ENCODE measurements at places on chromosomes 5 and 9. TPM values are rescaled to one million over a fixed set of nuclear protein-coding genes. Genes with fewer than 3 reads are reported as not detected.

The GABRA1 gene
- polyA plus RNA-seq: not detected

The NPR2 gene
- polyA plus RNA-seq: 9.4 TPM

The UBE2QL1 gene
- not detected for polyA plus RNA-seq

The SOHLH1 gene
- 0.21 TPM for polyA plus RNA-seq

The CDK9 gene
- polyA plus RNA-seq: 21.5 TPM

The BTNL3 gene
- polyA plus RNA-seq: not detected

The SYK gene
- not detected for polyA plus RNA-seq

The PDZD2 gene
- under 0.01 TPM for polyA plus RNA-seq

The FOXD4L5 gene
- polyA plus RNA-seq: 0.10 TPM

The ROR2 gene
- polyA plus RNA-seq: not detected

The CDH9 gene
- 0.03 TPM for polyA plus RNA-seq

The C5orf58 gene
- not detected for polyA plus RNA-seq

The HTR1A gene
- polyA plus RNA-seq: not detected

The LCN1 gene
- not detected for polyA plus RNA-seq

The CXCL14 gene
- polyA plus RNA-seq: not detected

All from HepG2 (cell line).